ENCODE measurements at places on chromosomes 3 and 15.

GRCh38 chr15:74826364-74826819, at the start of gene CPLX3:
Gene CPLX3 (plus strand): TSS chr15:74826627. CDS start chr15:74826704, 77 bp downstream.
- DNase-seq: peak; percentile 51

DNA sequence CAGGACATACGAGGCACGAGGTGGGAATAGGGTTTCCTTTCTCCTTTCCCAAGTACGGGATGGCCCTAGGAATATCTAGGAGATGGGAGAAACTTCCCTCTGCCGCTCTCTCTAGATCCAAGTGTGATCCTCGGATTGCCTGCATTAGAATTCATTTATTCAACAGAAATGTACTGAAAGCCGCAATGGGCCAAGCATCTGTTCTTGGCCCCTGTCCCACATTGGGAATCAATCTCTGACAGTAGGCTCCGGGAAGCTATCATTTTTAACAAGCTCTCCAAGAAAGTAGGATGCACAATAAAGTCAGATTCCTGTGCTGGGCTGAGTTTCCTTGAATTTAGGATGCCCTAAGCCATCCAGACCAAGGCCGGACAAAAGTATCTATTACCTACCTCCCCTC, 37.2 kb upstream of the CA12 start:
- DNase-seq: no peak

DNA sequence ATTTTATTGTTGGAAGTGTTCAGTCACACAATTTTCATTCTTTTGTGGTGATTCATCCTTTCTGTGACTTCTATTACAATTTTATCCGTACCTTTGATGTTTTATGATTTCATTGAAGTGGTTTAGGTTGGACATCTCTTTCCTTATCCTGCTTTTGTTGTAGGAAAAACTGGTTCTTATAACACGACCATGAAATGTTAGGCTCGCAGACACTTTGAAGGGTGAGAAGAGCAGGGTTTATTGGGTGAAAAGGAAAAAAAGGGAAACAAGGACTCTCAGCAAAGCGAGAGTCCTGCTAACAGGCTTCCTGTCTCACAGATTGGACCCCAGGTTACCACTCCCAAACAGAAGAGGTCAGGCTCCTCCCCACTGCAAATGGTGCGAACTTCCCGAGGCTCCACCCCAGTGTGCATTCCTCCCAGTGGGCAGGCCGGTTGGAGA, 257.4 kb downstream of the STXBP5L start:
- no peak for DNase-seq

DNA sequence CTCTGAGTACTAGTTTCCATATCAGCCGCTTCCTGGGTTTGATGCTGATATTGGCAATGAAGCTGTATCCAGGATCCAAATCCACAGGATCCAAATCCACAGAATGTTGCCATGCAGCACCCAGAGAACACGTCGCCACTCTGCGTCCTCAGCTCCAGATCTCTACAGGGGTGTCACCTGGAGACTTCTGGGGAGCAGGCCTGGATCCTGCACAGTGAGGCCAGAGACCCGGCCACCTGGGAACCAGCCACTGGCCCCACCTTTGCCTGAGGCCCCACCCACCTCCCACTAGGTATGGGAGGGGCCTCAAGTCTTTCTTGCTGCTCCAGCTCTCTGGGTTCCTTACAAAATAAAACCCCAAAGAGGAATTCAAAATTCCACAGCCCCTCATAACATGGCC, 123.9 kb downstream of the LRRK1 start:
- DNase-seq: no peak

GRCh38 chr15:63818191-63818590, 15.6 kb downstream of the HERC1 start:
- DNase-seq: no peak

DNA sequence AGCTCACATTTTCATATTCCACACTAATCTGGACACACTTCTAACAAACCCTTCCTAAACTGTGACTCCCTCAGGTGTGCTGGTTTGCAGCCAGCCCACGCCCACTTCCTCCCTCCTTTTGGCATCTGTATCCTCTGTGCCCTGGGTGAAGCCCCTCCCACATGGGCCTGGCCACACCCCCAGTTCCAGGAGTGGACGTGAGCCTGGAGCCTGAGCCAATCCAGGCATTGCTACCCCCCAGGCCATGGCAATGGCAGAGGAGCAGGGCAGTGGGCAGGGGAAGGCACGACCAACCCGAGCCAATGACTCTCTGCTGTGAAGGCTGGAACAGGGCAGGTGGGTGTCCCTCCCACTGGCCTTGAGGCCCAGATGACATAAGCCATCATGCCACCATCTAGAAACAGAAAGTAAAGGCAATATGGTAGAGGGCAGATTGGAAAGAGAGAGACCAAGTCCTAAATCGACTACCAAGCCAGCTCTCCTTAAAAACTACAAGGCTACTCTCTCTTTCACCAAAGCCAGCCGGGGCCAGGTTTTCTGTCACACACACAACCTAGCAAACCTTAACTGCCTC, 18.6 kb downstream of the FAM174B start:
- DNase-seq: no peak

DNA sequence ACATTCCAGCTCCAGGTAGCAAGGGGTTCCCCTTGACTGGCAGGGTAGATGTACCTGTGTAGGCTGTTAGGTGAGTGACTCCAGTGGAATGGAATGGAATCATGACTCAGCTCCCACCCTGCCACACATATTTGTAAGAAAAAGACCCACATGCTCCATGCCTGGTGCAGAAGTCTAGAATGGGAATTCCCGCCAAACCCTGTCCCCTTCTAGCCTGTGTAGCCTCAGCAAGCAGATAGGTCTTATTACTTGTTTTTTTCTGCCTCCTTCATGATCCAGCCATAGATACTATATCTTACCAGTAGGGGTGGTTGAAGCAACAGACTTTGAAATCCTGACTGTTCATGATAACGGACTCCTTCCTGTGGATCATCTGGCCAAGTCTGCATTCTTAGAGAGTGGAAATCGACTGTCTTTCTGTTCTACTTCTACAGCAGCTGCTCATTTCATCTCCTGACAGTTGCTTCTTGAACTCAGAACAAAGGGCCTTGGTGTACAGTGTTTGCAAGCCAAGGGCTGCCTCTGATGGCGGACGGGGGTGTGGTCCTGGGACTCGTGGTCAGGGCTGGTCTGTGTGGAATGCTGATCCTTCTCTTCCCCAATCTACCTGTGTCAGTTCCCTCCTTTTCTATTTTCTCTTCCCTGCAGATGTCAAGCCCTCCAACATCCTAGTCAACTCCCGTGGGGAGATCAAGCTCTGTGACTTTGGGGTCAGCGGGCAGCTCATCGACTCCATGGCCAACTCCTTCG, 16.3 kb downstream of the SNAPC5 start:
- DNase-seq: no peak

GRCh38 chr3:121976727-121977126, 45.3 kb downstream of the ILDR1 start:
- DNase-seq: no peak

- DNase-seq: no peak
Measured at GRCh38 chr3:149417174-149417573, 39.7 kb upstream of the TM4SF1 start.

GRCh38 chr15:99999282-100000070, 266.2 kb upstream of the LYSMD4 start:
- DNase-seq: no peak
